ENCODE measurements at places on chromosomes 12 and 14. TPM values are rescaled to one million over a fixed set of nuclear protein-coding genes. Genes with fewer than 3 reads are reported as not detected.

DNA sequence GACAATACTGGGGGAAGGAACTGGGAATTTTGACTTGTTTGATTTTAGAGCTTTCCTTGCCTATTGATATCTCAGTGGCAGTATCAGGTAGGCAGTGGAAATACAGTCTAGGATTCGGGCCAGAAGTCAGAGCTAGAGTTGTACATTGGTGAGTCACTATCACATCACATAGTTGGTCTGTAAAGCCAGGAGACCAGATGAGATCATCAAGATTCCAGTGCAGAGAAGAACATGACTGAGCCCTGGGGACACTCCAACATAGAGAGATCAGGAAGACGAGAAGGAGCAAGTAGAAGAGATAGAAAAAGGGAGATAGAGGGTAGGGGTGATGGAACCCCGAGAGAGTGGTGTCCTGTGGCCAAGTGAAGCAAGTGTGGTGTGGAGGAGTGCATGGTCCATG is 46.6 kb upstream of the NR1H4 start:
- no peaks in the 10 kb centered on the region for H3K27me3 ChIP-seq
- H3K27ac ChIP-seq, result no peak overlapping the region
- no peaks in the 10 kb centered on the region for H3K36me3 ChIP-seq
- no peaks in the 10 kb centered on the region for H3K4me1 ChIP-seq

- H3K4me1 ChIP-seq, result no peaks in the 10 kb centered on the region
- DNase-seq, result no peak
- H3K4me3 ChIP-seq, result no peak overlapping the region
Measured at GRCh38 chr14:39228044-39228443, 5.7 kb upstream of the MIA2 start.

- no peak overlapping the region for H3K27ac ChIP-seq
- H3K27me3 ChIP-seq, result peaks cover 20% of the 10 kb centered on the region
- no peaks in the 10 kb centered on the region for H3K36me3 ChIP-seq
- H3K4me1 ChIP-seq, result no peaks in the 10 kb centered on the region
Measured at GRCh38 chr12:132413931-132414588, 75.9 kb upstream of the FBRSL1 start.

GRCh38 chr12:10122689-10123088 is 7.3 kb downstream of the CLEC7A start:
- no peaks in the 10 kb centered on the region for H3K36me3 ChIP-seq
- H3K4me1 ChIP-seq, result no peaks in the 10 kb centered on the region
- no peak for DNase-seq
- no peak overlapping the region for H3K27ac ChIP-seq

DNA sequence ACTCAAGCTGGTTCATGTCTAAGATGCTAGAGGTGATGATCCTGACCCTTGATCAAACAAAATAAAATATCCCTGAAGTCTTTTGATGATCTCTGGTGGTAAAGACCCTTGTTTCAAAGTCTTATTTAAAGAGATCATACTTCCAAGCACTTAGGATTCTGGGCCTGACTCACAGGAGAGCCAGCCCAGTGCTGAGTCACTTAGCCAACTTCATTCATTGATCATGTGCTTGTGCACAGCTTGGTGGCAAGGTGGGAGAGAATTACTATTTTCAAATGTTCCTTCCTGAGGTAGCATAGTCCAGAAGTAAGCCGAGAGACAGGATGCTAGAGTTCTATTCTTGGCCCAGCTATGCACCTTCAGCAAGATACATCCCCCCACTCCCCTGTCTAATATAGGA is 40.6 kb downstream of the SCN8A start:
- H3K4me3 ChIP-seq, result no peak overlapping the region
- H3K27me3 ChIP-seq, result no peaks in the 10 kb centered on the region
- no peak for DNase-seq
- H3K27ac ChIP-seq, result no peak overlapping the region
- H3K36me3 ChIP-seq, result no peaks in the 10 kb centered on the region

- no peaks in the 10 kb centered on the region for H3K27me3 ChIP-seq
- DNase-seq, result no peak
- H3K4me1 ChIP-seq, result peaks cover 20% of the 10 kb centered on the region
- H3K27ac ChIP-seq, result peak overlapping the region; percentile 92
- H3K36me3 ChIP-seq, result peaks cover 1% of the 10 kb centered on the region
- peak overlapping the region; percentile 66 for H3K4me3 ChIP-seq
Measured at GRCh38 chr14:30621354-30621939, 672 bp upstream of the SCFD1 start.

- no peak for DNase-seq
- H3K4me3 ChIP-seq, result no peak overlapping the region
- no peaks in the 10 kb centered on the region for H3K27me3 ChIP-seq
- H3K36me3 ChIP-seq, result no peaks in the 10 kb centered on the region
Measured at GRCh38 chr12:80681786-80682185, 25.6 kb upstream of the MYF6 start.

DNA sequence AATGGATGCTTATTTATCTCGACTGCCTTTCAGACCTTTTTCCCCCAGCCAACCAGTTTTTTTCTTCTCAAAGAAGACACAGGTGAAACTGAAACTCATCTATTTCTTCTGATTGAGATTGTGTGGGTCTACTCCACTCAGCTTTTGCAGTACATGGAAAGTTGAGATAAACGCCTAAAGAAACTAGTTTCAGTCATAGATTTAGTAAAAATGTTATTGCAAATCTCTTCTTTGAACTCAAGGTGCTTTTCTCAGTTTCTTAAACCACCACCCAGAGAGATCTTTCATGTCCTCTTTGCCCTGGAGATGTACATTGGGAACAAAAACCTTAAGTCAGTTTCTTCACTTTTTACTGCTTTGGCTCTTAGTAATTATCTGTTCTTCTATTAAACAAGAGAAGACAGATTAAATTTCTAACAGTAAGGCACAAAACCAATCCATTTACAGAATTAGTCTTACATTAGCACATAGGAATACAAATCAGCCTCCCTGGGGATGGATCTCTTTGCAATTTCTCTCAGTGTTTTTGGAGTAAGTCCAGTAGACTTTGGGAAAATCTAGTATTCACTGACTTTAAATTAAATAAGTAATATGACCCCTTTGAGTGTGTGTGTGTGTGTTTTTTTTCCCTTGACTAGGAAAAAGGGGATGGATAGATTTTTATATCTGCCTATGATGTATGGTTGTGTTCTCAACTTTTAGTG is 11.6 kb downstream of the FBXW8 start:
- no peaks in the 10 kb centered on the region for H3K4me1 ChIP-seq
- DNase-seq, result no peak
- no peak overlapping the region for H3K27ac ChIP-seq
- H3K4me3 ChIP-seq, result no peak overlapping the region

- DNase-seq, result no peak
- H3K27me3 ChIP-seq, result no peaks in the 10 kb centered on the region
- H3K4me3 ChIP-seq, result peak overlapping the region; percentile 1
- no peaks in the 10 kb centered on the region for H3K36me3 ChIP-seq
- H3K27ac ChIP-seq, result peak overlapping the region; percentile 4
Measured at GRCh38 chr12:24814379-24815113, 134.4 kb downstream of the BCAT1 start.

DNA sequence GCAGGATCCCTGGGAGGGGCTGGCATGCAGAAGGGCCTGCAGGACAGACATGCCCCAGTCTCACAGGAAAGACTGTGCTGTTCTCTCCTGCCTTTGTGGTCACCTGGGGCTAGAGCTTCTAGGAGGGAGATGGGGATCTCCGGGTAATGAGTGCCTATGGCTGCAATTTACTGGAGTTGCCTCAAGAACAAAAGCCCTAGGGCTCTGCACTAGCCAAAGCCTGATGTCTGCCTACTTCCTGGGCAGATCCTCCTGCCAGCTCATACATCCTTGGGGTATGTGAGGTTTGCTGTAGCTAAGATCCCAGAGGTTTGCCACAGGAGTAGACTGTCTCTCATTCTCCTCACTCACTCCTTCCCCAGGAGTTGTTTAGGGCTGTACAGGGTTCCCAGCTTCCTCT is 106.9 kb upstream of the PPFIA2 start:
- H3K36me3 ChIP-seq, result no peaks in the 10 kb centered on the region
- H3K4me3 ChIP-seq, result no peak overlapping the region
- DNase-seq, result no peak
- no peak overlapping the region for H3K27ac ChIP-seq
- no peaks in the 10 kb centered on the region for H3K27me3 ChIP-seq

DDHD1 gene
- total RNA-seq, result 25.3 TPM

ZDHHC22 gene
- not detected for total RNA-seq

DDX24 gene
- 191 TPM for total RNA-seq

EFS gene
- total RNA-seq, result 10.4 TPM

CLEC2D gene
- total RNA-seq, result 12.9 TPM

TRIM9 gene
- 0.32 TPM for total RNA-seq

IL22 gene
- not detected for total RNA-seq

SLC5A8 gene
- total RNA-seq, result 2.8 TPM

GRIP1 gene
- 5.2 TPM for total RNA-seq
